CD4-positive, alpha-beta T cell treated with Interferon gamma for 1 hour (primary cell): ENCODE measurements at places on chromosomes 4 and X.

DNA sequence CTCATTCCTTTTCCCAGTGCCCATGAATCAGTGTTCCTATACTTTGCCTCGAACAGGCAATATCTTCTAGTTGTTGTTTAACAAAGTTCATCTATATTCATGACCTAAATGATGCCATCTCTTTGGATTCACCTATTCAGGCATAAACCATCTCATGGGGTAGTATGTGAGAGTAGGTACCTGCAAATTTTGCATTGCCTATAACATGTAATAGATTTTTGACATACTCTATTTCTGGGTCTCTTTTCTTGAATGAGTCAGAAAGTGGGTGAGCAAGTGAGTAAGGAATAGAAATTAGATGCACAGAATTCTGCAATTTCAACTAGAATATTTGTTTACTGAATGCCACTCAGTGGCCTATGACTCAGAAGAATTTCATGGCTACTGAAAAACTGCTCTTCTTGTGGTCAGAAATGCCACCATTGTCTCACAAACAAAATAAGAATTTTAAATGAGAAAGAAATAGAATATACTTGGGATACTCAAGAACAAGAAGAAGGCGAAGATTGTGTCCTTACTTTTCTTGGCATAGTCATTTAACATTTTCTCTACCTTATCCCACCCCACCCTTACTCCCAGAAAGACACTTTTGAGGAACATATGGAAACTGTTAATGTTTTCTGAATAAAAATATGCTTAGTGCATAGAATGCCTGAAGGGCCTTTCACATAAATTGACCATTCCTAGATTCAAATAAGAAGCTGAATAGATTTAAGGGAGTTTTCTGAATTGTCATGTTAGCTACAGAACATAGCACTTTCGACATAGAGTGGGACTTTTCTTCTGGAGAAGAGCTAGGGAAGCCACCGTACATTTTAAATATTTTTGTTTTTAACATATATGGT, 86.8 kb downstream of the HHIP start:
- DNase-seq, result no peak

DNA sequence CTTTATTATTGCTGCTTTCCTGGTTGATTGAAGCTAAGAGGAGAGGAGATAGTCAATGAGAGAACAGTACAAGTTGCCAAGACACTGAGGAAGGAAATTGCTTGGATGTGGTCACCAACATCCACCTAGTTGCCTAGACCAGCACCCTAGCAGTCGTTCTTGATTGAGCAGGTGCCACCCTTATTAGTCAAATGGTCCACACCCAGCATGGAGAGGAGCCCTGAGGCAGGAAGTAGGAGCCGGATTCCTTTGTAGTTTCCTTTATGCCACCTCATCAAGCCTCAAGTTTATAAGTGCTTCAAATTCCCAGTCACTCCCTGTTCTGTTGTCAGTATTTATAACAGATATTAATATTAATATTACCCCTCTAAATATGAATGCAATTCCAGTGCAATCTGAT, 19.1 kb downstream of the PAGE2 start:
- DNase-seq, result no peak

DNA sequence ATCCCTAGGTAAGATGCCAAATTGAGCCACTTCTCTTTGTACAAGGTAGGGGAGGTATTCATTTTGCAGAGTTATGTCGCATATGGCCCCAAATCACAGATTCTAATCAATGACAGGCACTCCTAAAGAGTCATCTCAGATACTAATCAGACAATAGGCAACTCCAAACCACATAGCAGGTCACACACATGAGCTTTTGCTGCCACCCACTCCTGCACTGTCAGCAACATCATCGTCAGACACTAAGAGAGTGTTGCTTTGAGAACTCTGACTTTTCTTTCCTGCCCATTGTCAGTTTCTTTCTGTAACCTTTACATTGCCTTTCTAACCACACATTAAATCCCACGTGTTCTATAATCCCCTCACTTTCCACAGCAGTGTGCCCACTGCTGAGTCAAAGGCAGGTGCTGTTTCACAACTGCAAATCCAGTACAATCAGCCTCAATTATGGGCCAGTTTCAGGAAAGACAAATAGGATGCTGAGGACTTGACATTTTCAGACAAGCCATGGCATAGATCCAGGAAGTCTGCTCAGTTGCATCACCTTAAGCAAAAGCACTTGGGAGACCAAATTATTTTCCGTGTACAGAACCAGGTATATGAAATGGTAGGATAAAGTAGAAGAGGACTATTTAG, 23.5 kb downstream of the TMEM31 start:
- DNase-seq, result no peak

DNA sequence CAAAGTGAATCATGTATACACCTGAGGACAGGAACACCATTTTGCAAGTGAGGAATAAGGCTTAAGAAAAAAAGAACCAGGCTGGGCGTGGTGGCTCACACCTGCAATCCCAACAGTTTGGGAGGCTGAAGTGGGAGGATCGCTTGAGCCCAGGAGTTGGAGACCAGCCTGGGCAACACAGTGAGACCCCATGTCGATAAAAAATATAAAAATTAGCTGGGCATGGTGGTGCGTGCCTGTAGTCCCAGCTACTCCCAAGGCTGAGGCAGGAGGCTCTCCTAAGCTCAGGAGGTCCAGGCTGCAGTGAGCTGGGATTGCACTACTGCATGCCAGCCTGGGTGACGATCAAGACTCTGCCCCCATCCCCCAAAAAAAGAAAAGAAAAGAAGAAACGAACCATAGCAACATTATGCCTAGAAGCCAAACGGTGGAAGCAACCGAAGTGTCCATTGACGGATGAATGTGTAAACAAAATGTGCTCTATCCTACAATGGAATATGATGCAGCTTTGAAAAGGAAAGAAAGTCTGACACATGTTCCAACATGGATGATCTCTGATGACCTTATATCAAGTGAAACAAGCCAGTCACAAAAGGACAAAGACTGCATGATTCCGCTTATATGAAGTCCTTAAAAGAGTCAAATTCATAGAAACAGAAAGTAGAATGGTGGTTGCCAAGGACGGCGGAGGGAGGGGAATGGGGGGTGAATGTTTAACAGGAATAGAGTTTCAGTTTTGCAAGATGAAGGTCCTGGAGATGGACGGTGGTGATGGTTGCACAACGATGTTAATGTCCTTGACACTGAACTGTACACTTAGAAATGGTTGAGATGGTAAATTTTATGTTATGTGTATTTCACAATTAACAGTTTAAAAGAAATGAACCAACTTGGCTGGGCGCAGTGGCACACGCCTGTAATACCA, 8.6 kb upstream of the KIAA0232 start:
- no peak for DNase-seq

- no peak for DNase-seq
Observed at GRCh38 chr4:168852933-168853713, 156.9 kb downstream of the CBR4 start.

- no peak for DNase-seq
Observed at GRCh38 chrX:120015145-120016067, 62.1 kb downstream of the RHOXF2B start.

DNA sequence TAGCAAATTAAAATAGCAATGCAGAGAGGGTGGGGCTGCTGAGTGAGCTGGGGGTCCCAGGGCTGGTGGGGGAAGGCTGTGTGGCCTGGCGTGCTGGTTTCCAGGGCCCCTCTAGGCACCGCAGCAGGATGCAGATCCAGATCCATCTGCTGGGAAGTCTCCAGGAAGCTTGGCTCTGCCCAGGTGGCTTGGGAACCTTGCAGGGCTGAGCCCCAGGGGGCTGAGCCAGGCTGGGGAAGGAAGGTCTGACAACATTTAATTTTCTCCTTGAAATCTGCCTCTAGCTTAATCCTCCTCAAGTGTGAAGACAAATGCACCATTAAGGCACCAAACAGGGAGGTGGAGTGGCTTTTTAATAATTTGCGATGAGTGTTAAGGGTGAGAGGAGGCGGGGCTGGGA, 31.7 kb downstream of the SORCS2 start:
- DNase-seq, result no peak

DNA sequence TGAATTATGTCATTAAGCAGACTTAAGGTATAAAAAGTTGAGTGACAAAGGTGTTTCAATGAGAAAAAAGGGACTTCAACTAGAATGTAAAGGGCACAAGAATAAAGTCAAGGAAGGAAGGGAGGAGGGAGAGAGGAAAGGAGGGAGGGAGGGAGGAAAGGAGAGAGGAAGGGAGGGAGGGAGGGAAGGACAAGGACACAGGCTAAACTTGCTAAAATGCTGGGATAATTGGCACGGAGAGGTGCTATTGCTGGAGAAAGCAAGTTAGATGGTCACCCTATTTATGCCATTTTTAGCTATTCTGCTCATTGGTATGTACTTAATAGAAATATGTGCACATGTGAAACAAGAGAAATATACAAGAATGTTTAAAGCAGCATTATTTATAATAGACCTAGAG, 44.9 kb upstream of the SPP1 start:
- no peak for DNase-seq

GRCh38 chr4:77036206-77036605, 39.6 kb downstream of the CCNI start:
- DNase-seq, result no peak

DNA sequence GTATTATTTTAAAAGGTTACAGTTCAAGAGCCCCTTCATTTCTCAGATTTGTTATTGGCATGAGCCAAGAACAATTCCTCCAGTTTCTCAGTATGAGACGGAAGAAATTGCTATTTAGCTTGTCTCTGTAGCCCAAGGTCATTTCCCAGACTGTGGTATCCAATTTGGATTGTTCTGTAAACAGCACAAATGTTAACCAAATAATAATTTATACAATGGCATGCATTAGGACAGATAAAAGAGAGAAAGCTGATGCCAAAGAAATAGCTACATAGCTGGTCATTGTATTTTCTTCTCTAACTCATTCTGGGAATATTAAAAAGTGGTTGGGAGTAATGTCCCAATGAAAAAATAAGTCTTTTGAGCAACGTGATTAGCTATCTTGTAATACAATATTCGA, 134.6 kb upstream of the NPY2R start:
- DNase-seq, result no peak

DNA sequence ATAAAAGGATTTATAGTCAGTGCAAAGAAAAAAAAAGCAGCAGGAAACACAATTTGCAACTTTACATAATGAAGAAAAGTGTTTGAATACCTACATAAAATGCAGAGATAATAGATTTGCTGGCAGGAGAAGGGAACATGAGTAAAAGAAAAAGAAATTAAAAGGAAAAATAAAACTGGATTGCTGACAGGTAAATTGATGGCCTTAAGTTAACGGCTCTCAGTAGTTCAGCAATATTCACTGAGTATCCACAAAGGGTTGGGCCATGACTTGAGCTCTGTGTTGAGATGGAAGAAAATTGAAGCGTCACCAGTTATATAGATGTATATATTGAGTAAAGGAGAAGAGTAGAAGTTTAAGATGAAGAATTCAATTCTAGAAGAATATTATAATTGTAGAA, 330.1 kb upstream of the VCX start:
- DNase-seq, result no peak
